ENCODE measurements at places on chromosomes 6 and 20.

DNA sequence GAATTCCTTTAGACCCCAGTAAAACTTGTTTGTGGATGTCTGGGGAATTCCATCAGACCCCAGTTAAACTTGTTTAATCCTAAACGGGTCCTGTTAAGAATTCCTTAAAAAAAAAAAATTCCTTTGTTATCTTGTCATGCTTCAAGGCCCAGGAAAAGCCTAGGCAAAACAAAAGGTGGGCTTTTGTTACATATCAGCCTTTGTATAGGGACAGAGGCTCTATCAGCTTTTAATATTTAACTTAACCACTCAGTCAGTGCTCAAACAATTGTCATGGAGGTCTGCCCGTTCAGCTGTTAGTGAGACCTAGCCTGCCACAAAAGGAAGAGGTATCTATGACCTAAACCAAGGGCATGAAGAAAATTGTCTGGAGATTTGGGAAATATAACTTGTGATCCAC, 53.1 kb downstream of the SLC22A1 start:
- no peak for DNase-seq

GRCh38 chr6:39426073-39426456, 103.6 kb upstream of the KCNK16 start:
- DNase-seq = peak; percentile 90

DNA sequence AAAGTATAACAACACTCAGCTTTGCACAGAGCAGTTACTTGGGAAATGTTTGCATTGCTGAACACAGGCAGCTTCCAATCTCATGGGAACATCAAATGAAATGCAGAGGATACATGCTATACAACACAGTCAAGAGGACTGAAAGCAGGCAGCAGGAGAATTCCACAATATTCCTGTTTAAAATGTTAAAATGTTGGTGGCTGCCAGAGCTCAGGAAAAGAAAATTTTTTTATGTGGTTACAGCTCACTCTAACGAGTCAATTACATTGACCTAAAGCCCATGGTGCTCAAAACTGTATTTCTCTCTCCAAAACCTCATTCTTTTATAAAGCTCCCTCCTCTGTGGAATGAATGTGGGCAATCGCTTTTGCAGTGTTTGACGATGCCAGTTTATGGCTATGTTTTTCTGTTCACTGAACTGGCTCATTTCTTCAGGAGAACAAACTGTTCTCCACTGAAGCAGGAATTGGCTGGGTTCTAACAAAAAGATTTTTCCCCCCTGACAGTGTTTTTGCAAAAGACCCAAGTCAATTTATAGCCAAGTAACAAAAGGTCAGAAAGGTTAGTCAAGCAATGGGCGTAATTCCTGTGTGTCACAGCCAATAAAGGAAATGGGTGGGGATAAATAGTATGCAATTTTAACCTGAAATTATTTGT, 69.0 kb downstream of the ZHX3 start:
- DNase-seq = no peak

DNA sequence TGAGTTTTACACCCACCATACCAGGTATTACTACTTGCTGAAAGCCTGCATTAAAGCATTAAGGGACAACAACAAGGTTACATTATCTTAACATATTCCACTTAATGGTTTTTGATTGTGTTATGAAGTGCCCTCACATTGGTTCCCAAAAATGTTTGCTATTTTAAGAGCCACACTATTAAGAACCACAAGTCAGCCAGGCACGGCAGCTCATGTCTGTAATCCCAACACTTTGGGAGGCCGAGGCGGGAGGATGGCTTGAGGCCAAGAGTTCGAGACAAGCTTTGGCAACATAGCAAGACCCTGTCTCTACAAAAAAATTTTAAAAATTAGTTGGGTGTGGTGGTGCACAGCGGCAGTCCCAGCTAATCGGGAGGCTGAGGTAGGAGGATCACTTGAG, 28.2 kb downstream of the ATXN1 start:
- DNase-seq = no peak

GRCh38 chr6:163459536-163459935, 45.0 kb downstream of the QKI start:
- DNase-seq = no peak

DNA sequence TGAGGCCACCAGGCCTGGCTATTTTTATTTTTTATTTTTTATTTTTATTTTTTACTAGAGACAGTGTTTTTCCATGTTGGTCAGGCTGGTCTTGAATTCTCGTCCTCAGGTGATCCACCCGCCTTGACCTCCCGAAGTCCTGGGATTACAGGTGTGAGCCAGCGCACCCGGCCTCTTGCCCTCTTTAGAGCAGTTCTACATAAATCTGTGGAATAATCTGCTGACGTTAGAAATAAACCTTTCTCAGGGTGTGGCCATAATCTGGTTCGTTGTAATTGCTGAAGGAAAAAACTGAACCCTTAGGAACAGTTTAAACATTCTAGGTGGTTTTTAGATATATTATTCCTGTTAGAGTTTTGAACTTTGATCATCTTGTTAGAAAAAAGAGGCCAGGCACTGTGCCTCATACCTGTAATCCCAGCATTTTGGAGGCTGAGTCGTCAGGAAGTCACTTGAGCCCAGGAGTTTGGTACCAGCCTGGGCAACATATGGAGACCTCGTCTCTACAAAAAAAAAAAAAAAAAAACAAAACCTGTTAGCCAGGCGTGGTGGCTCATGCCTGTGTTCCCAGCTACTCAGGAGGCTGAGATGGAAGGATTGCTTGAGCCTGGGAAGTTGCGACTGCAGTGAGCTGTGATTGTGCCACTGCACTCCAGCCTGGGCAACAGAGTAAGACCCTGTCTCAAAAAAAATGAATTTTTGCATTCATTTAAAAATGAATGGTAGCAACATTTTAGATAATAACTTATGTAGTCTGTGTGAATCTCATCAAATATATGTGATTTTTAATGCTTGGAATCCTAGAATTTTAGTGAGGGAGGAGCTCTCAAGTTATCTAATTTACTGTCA, 24.2 kb downstream of the ASXL1 start:
- DNase-seq = no peak

DNA sequence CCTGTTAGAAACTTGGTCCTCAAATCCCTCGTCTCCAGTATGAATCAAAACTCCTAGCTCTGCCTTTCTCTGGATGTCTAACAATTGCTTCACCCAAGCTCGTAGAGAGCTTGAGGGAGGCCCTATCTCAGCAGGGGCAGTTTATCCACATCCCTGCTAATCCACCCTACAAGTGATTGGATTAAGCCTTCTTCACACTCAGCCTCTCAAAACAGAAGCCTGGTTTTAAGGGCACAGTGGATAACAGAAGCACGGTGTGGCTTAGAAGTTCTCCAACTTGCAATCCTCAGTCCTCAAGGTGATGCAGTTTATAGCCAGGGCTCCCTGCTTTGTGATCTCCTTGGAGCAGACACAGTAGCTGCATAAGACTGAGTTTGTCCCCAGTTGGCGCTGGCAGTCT, 383.9 kb downstream of the KIF16B start:
- DNase-seq = no peak

- DNase-seq = no peak
These were observed 14.6 kb upstream of the TOX2 start for GRCh38 chr20:43900121-43900466.

DNA sequence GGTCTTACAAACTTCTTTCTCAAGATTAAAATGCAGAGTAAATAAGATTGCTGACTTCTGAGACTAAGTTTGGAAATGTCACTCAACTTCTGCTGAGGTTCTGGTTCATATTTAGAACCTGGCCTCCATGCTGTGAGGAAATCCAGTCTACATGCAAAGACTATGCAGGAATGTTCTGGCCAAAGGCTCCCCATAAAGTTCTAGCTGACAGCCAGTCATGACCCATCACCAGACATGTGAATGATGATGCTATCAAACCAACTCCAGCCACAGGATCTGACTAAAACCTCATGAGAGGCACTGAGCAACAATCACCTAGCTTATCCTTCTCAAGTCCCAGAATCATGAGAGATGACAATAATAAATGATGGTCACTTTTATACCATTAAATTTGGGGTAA, 935.1 kb upstream of the MAP3K7 start:
- DNase-seq = no peak

DNA sequence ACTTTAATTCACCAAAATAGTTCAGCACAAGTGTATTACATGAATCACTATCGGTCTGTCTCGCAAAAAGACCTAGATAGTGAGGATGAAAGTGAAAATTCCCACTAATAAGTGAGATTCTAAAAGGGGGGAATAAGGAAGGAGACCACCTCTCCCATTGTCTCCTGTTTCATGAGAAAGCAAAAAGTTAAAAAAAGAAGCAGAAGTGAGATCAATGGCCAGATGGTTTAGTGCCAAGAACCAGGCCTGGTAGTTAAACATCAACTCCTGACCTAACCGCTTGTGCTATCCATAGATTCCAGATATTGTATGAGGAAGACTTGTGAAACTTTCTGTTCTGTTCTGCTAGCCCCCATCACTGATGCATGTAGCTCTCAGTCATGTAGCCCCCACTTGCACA, 293.0 kb downstream of the RNGTT start:
- no peak for DNase-seq

GRCh38 chr6:133544419-133544818, 303.3 kb downstream of the EYA4 start:
- DNase-seq = no peak

DNA sequence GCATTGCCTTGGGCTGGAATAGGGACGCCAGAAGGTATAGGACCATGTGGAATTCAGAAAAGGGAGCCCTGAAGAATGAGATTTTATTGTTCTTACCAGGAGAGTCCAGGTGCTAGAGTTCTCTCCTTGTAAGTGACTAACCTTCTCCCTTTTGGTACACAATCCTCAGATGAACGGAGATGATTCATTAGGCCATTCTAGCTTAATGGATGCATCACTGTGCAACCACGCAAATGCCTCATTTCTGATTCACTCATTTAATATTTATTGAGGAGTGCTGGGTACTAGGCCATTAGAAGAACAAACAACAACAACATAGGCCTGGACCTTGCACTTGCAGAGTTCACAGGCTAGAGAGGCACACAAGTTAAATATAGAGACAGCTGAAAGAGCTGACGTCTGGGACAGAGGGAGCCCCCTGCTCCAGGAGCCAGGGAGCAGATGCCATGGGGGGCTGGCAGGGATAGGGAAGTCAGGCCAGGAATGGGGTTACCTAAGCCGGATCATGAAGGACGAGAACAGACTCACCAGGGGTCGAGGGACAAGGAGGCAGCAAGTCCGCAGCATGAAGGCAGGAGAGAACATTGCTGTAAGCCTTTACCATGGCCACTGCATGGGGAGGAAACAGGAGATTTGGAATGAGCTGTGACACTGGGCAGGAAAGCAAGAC, 179.5 kb upstream of the AKAP12 start:
- no peak for DNase-seq

DNA sequence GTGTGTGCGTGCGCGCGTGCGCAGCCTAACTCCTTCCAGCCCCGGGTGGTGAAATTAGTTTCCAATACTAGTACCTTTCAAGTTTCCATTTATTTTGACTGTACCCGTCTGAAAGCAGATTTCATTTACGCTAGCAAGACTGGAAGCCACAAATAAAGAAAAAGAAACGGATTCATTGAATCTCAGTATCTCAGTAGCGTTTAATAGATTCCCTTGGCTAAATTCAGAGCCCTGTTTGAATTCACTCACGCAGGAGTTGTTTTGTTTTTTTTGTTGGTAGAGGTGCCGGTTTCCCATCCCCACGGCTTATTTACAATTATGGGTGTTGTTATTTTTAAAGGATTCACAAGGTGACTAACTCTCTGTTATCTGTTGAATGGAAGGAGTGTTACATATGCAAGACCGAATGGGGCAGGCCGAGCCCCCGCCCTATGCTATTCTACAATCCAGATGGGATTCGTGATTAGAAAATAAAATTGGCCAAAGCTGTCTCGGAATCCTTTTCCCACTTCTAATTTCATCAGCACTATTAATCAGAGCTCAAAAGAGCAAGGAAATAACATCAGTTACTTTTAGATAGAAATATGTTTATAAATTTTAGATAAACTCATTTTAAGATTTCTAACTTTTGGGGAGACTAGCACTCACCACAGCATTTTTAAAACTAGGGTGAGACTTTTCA, 2.3 kb upstream of the INSM1 start:
- DNase-seq = no peak

- no peak for DNase-seq
These were observed 3.0 kb upstream of the RBBP8NL start for GRCh38 chr20:62430311-62430853.

GRCh38 chr6:125794342-125795137, 3.8 kb downstream of the NCOA7 start:
- DNase-seq = no peak

- peak; percentile 66 for DNase-seq
These were observed 44.5 kb downstream of the RBM38 start for GRCh38 chr20:57435498-57436222.

- no peak for DNase-seq
These were observed 156.2 kb downstream of the BTBD9 start for GRCh38 chr6:38483526-38483925.

DNA sequence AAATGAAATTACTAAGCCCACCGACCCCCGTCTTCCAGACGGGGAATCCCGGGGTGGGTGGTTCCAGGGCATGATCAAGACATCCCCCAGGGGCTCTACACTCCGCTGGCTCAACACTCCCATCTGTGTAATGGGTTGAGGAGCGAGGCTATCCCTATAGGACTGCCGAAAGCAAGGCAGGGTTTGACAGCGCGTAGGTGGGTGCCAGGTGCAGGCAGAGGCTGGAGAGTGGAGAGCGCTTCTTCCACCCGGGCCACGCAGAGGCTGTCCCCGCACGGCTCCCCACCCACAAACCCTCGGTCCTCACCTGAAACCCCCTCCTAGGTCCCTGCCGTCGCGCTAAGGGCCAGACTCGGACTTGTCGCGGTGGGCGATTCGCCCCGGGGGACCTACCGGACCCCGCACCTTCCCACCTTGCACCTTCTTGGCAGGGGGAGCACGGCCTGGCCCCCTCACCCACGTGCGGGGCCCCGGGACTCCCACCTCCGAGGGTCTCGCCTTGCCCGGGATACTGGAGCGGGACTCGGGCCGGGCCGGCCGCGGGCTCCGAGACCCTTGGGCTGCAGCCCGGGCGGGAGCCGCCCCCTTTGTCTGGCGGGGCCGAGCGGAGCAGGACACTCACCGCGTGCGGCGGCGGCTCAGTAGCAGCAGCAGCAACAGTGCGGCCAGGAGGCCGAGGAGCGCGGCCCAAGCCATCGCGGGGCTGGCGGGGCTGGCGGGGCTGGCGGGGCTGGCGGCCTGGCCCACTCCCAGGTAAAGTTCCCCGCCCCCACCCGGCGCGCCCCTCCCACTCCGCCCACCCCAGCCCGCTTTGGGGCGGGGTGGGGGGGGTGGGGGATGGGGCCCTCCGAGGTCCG, at the start of gene PTGIS:
Gene PTGIS (minus strand): TSS at position 717 of the 857 bp plus-strand sequence. CDS start 21 bp downstream, at position 696.
- no peak for DNase-seq

Data from SK-MEL-5 (cell line).